ENCODE measurements at places on chromosomes 13 and 19. TPM values are rescaled to one million over a fixed set of nuclear protein-coding genes. Genes with fewer than 3 reads are reported as not detected.

DNA sequence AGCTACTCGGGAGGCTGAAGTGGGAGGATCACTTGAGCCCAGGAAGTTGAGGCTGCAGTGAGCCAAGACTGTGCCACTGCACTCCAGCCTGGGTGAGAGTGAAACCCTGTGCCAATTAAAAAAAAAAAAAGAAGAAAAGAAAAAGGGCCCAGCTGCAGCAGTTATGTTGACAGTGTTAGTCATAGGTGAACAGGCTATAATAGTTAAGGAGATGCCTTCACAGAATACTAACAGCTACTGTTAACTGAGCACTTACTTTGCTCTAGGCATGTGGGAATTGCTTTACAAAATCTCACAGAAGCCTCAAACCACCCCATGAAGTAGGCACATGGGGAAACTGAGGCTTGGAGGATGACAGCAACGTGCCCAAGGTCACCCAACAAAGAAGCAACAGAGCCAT, 3.9 kb downstream of the FBXO17 start:
- no peak for DNase-seq

- no peak for DNase-seq
Measured at GRCh38 chr13:45180713-45181601, 19.9 kb downstream of the KCTD4 start.

Gene MEF2B
- total RNA-seq, result 0.49 TPM

Gene ZNF606
- 9.6 TPM for total RNA-seq

- DNase-seq, result no peak
Measured at GRCh38 chr13:89052699-89053098, 1381.5 kb downstream of the SLITRK5 start.

Gene ZNF534
- total RNA-seq, result 0.13 TPM

- no peak for DNase-seq
Measured at GRCh38 chr19:28497137-28497536, 715.8 kb downstream of the UQCRFS1 start.

- DNase-seq, result no peak
Measured at GRCh38 chr13:71722206-71722605, 144.8 kb downstream of the DACH1 start.

Gene THSD1
- 5.1 TPM for total RNA-seq

Gene RB1
- total RNA-seq, result 16.3 TPM

GRCh38 chr13:34863360-34864135, 78.5 kb upstream of the NBEA start:
- DNase-seq, result no peak

- peak; percentile 58 for DNase-seq
Measured at GRCh38 chr13:113920606-113921286, 53.1 kb downstream of the C13orf46 start.

Gene GEMIN7
- 11.8 TPM for total RNA-seq

GRCh38 chr19:13012690-13013608, 17.7 kb downstream of the NFIX start:
- peak; percentile 95 for DNase-seq

DNA sequence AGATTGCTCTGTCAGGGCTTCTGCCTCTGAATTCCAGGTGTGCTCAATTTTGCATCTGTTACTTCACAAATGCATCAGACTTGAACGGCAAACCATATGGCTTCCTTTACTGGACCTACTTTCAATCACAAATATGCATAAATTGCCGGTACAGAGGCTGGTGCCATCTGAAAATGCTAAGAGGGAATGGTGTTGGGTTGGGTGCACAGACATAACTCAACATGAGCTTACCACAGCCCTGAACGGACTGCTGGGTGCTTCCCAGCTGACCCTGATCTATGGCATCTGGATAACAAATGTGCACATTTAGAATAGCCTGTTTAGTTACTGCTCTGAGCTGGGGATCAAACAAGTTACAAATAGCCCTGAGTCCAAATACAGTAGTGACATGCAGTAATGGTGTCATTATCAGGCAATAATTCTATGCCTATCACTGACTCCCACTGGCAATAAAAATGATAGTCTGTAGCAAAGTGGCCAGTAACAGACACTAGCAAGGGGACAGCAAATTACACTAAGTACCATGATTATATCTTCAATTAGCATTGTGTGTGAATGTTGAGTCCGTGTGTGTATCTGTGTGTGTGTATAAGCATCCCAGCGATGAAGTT, 927.3 kb downstream of the DIAPH3 start:
- DNase-seq, result no peak

Gene NLRP11
- total RNA-seq, result not detected

DNA sequence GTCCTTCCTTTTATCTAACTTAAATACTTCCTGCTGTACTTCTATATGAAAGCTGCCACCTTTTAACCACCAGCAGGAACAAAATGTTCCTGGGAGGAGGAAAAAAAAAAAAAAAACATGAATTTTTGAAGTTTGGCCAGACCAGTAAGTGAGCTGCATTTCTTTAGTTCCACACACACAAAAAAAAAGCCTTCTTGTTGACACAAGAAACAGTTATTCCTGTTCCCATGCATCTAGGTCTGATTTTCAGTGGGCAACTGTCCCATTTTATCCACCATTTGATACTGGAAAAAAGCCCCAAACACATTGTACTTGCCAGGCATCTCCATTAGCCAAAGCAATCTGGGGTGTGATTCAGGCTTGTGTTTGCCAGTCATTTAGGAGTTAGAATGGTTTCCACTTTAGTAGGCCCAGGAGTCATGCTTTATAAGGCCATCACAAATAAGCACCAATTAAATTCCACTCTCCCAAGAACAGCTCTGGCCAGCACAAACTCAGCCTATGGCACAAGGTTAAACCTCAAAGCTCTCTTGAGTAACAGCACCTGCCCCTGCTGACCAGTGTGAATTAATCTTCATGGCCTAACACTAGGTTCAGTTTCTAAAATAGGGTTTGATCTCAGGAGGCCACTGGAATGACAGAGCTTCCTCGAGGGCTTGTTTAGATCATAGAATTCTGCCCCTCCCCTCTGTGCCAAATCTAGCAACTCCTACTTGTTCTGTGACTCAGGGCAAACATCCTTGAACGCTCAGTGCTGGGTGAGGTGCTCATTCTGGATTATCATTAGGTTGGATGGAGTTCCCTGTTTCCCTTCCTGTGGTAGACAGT, 67.1 kb downstream of the NUFIP1 start:
- no peak for DNase-seq
